ENCODE measurements at places on chromosomes 5 and 9. TPM values are rescaled to one million over a fixed set of nuclear protein-coding genes. Genes with fewer than 3 reads are reported as not detected.

ECM2 gene
- polyA plus RNA-seq: 46.9 TPM

KCNV2 gene
- 0.13 TPM for polyA plus RNA-seq

UNC13B gene
- polyA plus RNA-seq: 15.1 TPM

DNA sequence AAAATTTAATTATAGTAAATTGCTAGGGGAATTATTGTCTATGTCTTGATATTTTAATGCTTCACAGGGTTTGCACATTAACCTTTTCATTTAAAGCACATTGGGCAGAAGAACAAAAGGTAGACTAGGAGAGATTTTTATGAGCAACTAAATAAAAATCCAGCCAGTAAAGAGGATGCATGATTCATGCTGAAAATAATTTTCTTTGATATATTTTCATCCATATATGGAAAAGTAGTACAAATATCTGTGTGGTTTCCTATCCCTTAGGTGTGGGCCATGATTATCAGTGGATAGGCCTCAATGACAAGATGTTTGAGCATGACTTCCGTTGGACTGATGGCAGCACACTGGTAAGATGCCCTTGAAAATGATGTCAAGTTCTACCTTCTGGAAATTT, 83.1 kb downstream of the VCAN start:
- no peak for DNase-seq

GRCh38 chr9:119907056-119907455, 537.8 kb upstream of the BRINP1 start:
- DNase-seq: no peak

DNA sequence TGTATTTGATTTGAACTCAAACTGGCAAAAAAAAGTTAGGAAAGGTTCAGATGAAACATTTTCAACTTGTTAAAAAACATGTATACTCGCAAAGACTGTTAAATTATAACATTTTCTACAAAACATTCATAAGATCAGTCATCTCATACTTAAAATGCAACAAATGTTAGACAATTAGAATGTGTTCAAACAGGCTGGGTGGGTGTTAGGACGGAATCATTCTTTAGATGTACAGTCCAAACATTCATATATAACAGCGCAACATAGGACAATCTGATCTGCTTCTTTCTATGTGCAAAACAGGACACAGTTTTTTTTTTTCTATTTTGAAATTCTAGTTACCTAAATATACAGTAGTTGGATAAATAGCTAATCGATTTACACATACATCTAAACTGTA, 22.2 kb downstream of the IL4 start:
- DNase-seq: no peak

GDA gene
- 0.48 TPM for polyA plus RNA-seq

GRCh38 chr5:143931476-143931875, 119.5 kb downstream of the HMHB1 start:
- peak; percentile 58 for DNase-seq

ADRA1B gene
- polyA plus RNA-seq: 0.44 TPM

Data from muscle of back (tissue), 13 donors.